ENCODE measurements at places on chromosomes 7 and 10.

- no peak for DNase-seq
Observed at GRCh38 chr7:15475808-15476530, 85.8 kb downstream of the AGMO start.

DNA sequence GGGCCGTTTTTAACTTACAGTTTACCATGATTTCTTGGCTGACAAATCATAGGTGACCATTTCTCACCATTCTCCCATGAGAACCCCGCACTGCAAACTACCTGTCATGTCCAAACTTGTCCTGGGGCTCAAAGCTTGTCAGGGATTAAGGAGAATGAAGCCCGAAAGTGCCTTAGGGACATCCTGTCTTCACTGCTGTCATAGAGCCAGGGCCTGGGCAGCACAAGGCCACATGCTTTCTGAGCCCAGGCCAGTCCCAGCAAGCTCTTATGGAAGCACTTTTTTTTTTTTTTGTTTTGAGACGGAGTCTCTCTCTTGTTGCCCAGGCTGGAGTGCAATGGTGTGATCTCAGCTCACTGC lies 33.9 kb downstream of the CCM2 start:
- no peak for DNase-seq

- DNase-seq = no peak
Observed at GRCh38 chr10:112898540-112899390, 51.3 kb upstream of the TCF7L2 start.

- peak; percentile 41 for DNase-seq
Observed at GRCh38 chr7:117458977-117459583, 20.7 kb upstream of the CFTR start.

- DNase-seq = no peak
Observed at GRCh38 chr10:79133416-79133815, 64.7 kb downstream of the ZMIZ1 start.

DNA sequence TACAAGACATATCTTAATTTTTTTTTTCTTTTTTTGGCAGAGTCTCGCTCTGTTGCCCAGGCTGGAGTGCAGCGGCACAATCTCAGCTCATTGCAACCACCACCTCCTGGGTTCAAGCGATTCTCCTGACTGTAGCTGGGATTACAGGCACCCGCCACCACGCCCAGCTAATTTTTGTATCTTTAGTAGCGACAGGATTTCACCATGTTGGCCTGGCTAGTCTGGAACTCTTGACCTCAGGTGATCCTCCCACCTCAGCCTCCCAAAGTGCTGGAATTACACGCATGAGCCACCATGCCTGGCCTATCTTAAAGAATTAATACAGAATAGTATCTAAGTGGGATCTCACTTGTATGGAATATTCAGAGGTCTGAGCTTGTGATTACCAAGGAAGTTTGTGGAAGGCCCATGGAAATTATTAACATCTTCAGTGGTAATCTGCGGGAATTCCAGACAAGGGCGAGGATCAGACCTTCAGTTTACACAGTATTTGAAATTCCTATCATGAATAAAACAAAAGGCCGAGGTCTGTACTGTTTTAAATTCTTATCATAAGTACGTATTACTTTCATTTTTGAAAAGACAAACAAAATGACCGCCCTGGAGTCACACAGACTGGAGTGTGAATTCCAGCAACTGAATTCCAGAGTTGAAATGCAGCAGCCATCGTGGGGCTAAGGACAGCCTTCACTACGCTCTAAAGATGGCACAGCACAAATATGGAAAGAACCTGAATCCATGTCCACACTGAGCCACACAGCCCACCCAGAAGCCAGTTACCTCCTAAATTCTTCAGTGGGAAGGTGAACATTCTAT lies 16.7 kb downstream of the GPRIN2 start:
- no peak for DNase-seq

DNA sequence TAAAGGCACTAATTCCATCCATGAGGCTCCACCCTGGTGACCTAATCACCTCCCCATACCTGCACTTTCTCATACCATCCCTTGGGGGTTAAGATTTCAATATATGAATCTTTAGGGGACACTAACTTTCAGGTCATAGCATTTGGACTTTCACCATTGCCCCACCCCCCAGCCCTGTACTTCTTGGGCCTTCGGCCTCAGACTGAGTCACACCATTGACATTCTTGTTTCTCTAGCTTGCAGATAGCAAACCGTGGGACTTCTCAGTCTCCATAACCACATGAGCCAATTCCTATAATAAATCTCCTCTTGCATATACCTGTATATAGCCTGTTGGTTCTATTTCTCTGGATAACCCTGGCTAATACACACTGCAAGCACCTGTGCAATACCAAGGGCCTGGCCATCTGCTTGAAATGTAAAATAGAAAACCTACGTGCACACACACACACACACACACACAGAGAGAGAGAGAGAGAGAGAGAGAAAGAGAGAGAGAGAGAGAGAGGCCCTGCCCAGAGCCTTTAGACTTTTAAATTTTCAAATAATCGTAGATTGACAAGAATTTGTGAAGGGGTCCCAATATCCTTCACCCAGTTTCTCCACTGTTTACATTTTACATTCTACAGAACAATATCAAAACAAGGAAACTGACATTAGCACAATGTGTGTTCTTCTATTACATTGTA lies 25.3 kb downstream of the ANXA8 start:
- no peak for DNase-seq

GRCh38 chr10:26438534-26439341 lies 597 bp downstream of the APBB1IP start:
- peak; percentile 64 for DNase-seq

GRCh38 chr10:33396279-33396678 lies 61.8 kb upstream of the NRP1 start:
- DNase-seq = no peak

GRCh38 chr7:102101926-102102325 lies 184.7 kb upstream of the SH2B2 start:
- DNase-seq = no peak

DNA sequence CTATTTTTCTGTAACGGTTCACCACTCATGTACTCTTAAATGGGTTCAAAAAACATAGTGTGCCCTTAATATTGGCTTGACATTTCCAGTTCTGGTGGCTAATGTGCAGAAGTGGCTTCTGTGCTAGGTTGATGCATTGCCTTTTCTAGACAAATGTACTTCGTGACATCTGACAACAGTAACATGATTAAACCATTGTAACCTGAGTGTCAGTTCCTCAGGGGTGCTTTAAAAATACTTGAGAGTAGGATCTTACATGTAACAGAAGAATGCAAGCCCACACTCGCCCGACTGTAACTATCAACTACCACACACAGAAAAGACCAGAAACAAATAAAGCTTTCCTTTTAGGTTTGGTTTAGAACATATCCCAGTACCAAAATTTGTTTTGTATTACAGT lies 393.4 kb upstream of the NFE2L3 start:
- DNase-seq = no peak

DNA sequence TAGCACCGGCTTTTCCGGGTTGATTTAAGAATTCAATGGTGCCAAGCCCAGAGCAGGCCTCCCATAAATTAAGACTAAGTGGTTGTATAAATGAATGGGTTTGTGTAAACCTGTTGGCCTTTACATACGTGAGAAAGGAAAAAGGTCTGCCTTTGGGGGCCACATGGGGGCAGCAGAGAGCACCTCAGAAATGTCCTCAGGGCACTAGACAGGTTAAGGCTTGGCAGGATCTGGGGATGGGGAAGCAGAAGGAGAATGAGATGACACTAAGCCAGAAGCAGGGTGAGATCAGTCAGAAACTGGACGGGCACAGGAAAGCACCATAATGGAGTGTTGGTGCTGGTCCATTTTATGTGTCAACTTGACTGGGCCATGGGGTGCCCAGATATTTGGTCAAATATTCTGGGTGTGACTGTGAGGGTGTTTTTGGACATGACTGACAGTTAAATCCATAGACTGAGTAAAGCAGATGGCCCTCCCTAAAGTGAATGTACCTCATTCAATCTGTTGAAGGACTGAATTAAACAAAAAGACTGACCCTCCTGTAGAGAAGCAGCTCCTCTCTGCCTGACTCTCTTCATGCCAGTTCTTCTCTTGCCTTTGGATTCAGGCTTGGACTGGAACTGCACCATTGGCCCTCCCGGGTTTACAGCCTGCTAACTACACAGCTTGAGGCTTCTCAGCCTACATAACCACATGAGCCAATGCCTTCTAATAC lies 58.9 kb downstream of the FRMPD2 start:
- DNase-seq = peak; percentile 67

GRCh38 chr10:130749911-130750310 lies 561.6 kb downstream of the TCERG1L start:
- DNase-seq = no peak

DNA sequence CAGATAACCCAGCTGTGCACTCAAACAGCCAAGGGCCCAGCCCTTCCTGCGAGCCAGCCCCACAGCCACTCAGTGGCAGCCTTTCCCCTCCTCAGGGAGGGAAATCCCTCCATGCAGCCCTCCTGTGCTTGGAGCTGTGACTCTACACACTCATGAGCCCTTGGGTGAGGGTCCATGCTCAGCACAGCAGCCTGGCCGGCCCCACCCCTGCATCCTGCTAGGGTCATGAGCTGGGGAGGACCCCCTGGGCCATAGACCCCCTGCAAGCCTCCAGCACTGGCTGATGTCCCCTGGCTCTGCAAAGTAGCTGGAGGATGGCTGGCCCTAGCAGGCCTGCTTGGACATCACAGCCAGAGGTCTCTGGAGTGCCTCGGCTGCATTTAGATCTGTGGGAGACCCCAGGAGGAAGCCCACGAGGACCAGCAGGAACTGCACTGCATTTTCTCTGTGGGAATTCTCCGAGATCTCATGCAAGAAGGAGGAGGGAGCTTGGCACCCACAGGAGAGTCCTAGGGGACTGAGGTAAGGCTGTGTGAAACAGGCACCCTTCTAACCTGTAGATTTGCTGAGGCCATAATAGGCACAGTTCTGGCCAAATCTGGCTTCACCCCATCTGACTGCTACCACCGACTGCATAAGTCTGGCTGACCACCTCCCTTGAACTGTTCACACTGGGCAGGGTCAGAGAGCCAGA lies 17.4 kb downstream of the TMEM273 start:
- no peak for DNase-seq
